ENCODE measurements at places on chromosomes 5 and 9. TPM values are rescaled to one million over a fixed set of nuclear protein-coding genes. Genes with fewer than 3 reads are reported as not detected.

The SIT1 gene
- not detected for total RNA-seq

The GAPVD1 gene
- total RNA-seq: 40.6 TPM

The TRPM3 gene
- 3.1 TPM for total RNA-seq

The CKMT2 gene
- total RNA-seq: 1.3 TPM

The PTPN3 gene
- 2.3 TPM for total RNA-seq

The FRMD3 gene
- total RNA-seq: 11.1 TPM

The AGXT2 gene
- total RNA-seq: not detected

The KIF4B gene
- total RNA-seq: not detected

The RUSC2 gene
- total RNA-seq: 24.8 TPM

The SHOC1 gene
- under 0.01 TPM for total RNA-seq

The SLC36A3 gene
- total RNA-seq: not detected

The ARL14EPL gene
- total RNA-seq: not detected

The FBP2 gene
- not detected for total RNA-seq

The SEMA6A gene
- 0.28 TPM for total RNA-seq

The GPR107 gene
- total RNA-seq: 33.4 TPM

The GLRA1 gene
- total RNA-seq: not detected

The IL3 gene
- not detected for total RNA-seq

The CSF1R gene
- total RNA-seq: 0.56 TPM

All from regular cardiac myocyte (primary cell).